ENCODE measurements at places on chromosomes 2 and 18.
A peak's percentile ranks its signal among the peaks of the same experiment; 100 is the strongest.

- DNase-seq = no peak
Measured at GRCh38 chr2:96847586-96847985, 3.8 kb upstream of the ANKRD23 start.

DNA sequence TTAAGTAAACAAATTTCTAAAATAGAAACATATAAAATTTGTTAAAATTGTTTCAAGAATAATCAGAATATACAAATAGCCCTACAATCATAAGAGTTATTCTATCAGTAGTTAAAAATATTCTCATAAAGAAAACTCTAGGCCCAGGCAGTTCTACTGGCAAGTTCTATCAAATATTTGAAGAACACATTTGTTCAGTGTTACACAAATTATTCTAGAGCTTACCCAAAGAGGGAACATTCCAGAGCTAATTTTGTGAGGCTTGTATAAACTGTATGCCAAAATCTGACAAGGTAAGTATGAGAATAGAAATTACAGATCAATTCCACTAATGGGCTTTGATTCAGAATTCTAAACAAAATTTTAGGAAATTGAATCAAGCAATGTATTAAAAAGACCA lies 241.4 kb upstream of the FBXO11 start:
- DNase-seq = no peak

- no peak for DNase-seq
Measured at GRCh38 chr18:7646174-7646886, 79.2 kb downstream of the PTPRM start.

GRCh38 chr2:236363711-236364277 lies 99.6 kb upstream of the ASB18 start:
- DNase-seq = no peak

DNA sequence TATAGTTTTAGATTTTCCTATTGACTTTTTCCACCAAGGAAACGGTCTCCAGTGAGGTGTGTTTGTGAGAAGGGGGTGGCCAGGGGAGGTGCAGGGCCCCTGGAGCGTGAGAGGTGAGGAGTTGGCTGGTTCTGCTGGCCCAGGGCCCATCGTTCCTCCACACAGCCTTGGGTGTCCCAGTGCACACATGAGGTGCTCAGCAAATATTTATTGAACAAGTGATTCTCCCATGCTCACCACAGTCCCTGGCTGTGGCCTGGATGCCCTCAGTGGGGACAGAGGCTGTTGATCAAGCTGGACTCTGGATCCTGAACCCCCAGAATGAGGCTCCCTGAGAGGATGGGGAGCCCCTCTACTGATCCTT lies 5.0 kb downstream of the HAAO start:
- no peak for DNase-seq

DNA sequence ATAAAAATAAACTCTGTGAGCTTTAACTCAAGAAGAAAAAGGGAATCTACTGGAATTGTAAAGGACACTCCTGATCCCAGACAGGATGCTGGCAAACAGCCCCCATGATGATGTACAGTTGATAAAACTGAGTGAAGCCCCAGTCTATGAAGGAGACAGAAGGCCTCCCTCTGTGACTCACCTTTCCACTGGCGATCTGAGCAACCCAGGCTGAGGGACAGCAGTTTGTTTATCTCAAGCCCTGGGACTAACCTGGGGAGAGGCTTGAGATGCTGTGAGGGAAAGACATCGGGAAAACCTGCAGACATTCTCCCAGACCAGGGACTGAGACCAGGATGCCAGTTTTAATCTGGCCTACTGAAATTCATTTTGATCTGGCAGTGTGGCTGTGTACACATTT lies 104.5 kb upstream of the CDH2 start:
- no peak for DNase-seq

- no peak for DNase-seq
Measured at GRCh38 chr2:10473121-10473756, 25.1 kb upstream of the ODC1 start.

DNA sequence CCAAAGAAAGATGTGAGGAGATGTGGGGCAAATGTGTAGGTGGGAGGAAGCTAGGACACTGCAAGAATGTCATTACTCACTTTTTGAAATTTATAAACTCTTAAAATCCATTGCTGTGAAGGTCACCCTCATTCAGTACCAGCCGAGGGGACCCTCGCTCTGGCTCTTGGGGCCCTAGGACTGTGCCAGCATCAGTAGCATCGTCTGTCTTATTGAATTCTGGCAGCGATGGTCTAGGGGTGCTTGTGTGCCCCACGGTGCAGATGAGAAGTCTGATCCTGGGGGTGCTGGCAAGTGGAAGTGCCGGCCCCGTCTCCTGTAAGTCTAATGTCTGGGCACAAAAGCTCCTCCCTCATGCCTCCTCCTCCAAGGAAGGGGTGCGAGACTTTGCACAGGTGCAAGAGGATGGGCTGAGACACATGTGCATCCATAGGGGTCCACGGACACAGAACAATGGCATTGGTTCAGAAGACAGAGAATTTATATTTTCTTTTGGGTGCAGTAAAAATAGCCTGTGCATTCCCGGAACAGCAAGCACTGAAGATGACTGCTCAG lies 266.7 kb upstream of the HDAC4 start:
- DNase-seq = no peak

DNA sequence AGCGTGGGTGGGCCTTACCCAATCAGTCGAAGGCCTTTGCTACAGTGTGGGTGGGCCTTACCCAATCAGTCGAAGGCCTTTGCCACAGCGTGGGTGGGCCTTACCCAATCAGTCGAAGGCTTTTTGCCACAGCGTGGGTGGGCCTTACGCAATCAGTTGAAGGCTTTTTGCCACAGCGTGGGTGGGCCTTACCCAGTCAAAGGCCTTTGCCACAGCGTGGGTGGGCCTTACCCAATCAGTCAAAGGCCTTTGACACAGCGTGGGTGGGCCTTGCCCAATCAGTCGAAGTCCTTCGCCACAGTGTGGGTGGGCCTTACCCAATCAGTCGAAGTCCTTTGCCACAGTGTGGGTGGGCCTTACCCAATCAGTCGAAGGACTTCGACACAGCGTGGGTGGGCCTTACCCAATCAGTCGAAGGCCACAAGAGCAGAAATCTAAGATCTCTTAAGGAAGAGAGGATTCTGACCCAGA lies 16.3 kb upstream of the GAL3ST2 start:
- DNase-seq = peak; percentile 16

GRCh38 chr2:8312221-8312620 lies 369.6 kb upstream of the ID2 start:
- no peak for DNase-seq

GRCh38 chr2:10897956-10898355 lies 13.8 kb upstream of the KCNF1 start:
- no peak for DNase-seq

- DNase-seq = no peak
Measured at GRCh38 chr18:13461936-13462335, 243.4 kb downstream of the LDLRAD4 start.

DNA sequence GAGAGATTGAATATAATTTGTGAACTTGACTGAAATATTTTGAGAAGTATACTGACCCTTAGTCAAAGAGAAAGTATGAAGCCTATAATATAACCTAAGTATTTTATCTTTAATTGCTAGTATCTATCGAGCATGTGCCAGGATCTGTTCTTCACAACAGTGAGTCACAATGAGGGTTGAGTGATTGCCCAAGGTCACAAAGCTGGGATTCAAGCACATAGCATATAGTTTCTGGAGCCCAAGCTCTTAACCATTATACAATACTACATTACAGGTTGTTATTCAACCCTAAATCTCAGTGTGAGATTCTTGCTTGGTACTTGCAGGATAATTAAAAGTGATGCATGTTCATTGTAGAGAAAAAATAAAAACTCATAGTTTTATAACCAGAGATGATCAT lies 97.2 kb downstream of the RAB3GAP1 start:
- no peak for DNase-seq

DNA sequence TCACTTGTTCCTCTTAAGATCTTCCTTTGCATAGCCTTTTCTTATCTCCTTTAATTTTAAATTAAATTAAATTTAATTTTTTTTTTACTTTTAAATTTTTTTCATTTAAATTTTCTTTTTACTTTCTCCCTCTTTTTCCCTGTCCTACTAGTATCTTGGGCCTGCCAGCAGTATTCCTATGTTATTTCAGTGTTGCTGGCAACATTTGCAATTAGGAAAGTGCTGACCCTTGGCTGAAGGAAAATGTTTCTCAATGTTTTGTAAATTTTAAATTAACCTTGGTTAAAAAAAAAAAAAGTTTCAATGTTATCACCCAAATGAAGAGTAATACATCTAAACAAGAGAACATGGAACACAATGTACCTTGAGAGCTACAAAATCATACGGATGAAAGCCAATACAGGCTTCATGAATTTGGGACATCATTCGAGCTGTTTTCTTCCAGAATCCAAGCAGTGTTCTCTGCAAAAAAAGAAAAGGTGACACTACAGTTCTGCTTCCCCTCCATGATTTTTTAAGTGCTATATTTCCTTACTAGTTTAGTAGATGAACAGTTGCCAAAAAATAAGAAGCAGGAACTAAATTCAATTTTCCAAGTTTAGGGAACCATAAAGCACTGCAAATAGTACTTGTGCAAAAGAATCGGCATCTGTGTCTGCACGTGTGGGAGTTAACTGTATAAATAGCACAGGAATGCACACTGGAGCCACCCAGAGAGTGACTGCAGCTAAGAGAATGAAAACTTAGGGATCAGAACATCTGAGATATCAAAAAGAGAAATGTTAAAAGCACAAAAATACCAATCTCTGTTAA lies 55.8 kb downstream of the ICA1L start:
- no peak for DNase-seq

GRCh38 chr2:15911686-15912085 lies 28.7 kb upstream of the MYCN start:
- no peak for DNase-seq

GRCh38 chr2:5617358-5617757 lies 74.8 kb upstream of the SOX11 start:
- DNase-seq = no peak

GRCh38 chr2:33616873-33617272 lies 17.8 kb upstream of the FAM98A start:
- DNase-seq = no peak

DNA sequence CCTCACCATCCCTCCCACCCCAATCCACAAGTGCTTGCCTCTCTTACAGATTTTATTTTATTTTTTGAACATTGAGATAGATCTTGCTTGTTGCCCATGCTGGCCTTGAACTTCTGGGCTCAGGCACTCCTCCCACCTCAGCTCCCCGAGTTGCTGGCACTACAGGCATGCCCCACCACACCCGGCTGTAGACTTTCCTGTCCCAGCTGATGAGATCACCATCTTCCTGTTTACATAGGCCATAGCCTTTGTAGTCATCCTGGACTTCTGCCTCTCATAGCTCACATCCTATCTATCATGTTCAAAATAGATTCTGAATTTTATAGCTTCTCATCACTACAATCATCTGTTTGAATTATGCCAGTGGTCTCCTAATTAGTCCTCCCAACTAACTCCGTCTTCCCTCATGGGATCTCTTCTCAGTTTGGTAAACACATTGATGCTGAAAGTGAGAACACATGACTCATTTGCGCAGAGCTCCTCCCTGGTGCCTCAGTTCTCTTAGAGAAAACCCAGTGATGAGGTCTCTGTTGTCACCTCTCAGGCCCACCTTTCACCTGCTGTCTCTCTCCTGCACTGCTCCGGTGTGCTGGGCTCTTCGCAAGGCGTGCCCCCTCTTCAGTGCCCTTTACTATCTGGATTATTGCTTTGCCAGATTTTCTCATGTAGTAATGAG lies 243.0 kb downstream of the ZNF407 start:
- DNase-seq = no peak

- no peak for DNase-seq
Measured at GRCh38 chr2:75002007-75002406, 43.6 kb downstream of the POLE4 start.

DNA sequence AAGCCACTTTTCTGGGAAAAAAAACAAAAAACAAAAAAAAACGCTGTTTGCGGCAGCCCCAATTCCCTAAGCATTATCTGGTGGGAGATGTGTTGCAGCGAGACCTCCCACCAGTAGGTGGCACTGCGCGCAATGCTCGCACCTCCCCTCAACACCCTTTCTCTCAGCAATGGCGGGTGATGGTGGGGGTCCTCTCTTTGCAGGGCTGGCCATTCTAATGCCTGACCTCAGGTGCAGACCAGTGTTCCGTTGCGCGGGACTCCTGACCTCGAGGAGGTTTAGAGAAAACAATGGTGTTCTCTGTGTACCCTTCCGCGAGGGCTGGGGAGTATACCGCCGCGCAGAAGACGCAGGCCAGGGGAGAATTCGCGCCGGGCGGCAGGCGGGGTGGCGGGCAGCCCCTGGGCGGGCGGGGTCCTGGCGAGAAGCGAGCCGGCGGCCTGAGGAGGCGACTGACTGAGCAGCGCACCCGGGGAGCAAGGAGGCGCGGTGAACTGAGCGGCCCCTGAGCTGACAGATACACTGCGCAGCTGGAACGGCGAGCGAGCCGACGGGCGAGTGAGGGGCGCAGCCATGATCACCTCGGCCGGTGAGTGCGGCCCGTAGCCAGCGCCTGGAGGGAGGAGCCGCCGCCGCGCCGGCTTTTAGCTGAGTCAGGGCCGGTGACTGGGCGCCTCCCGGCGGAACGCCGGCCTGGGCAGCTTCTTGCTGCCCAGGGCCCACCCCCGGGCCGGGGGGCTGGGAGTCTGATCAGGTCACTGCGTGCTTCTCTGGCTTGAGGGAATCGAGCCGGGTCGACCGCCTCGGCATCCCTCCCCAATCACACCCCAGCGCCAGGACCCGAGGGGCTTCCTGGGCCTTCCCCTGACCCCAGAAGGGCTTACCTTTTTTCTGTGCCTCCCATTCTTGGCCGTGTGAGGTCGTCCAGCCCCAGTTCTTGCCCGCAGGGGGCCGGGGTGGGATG lies at the start of gene PSMD1:
TSS of gene PSMD1 (plus strand) at position 415 of the 964 bp plus-strand sequence. CDS start at position 574, 159 bp downstream.
- peak; percentile 94 for DNase-seq

GRCh38 chr2:120908314-120908975 lies 172.8 kb downstream of the GLI2 start:
- no peak for DNase-seq

- peak; percentile 84 for DNase-seq
Measured at GRCh38 chr2:157261199-157261782, 3.8 kb downstream of the GALNT5 start.

GRCh38 chr2:69090820-69091219 lies 77.8 kb downstream of the ANTXR1 start:
- DNase-seq = no peak

DNA sequence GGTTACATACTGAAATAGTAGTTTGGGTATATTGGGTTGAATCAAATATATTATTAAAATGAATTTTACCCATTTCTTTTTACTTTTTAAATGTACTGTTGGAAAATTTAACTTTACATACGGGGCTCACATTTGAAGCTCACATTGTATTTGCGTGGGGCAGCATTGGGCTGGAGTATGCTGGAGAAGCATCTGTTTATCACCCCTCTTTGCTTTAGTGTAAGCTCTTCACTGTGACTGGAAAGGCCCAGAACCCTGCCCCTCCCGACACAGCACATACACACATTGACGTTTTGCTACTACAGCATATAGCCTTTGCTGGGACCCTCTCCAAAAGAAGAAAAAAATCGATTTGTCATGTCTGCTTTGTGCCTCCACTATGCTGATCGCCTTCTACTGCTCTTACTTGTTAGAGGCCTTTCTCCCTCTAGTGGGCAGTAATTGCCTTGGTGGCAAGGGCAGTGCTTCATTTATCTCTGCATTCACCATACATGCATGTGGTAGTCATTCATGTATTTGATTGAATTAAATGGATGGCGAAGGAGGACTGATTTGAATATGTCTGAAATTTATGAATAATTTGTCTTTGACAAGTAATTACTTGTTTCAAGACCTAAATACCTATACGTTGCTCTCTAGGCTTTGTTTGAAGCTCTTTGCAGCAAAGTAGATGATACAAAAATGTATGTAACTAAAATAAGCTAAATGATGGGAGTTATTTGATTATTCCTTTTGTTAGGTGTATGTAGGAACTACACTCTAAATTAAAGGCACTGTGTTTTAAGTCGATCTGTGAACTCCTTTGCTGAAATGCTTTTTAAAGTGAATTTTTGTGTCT lies 37.4 kb downstream of the VAPA start:
- no peak for DNase-seq
